ENCODE measurements at places on chromosomes 7 and 10.

- no peak for DNase-seq
Observed at GRCh38 chr10:103154521-103155299, 38.4 kb downstream of the NT5C2 start.

GRCh38 chr7:30462179-30462578 is 16.4 kb downstream of the NOD1 start:
- DNase-seq: no peak

DNA sequence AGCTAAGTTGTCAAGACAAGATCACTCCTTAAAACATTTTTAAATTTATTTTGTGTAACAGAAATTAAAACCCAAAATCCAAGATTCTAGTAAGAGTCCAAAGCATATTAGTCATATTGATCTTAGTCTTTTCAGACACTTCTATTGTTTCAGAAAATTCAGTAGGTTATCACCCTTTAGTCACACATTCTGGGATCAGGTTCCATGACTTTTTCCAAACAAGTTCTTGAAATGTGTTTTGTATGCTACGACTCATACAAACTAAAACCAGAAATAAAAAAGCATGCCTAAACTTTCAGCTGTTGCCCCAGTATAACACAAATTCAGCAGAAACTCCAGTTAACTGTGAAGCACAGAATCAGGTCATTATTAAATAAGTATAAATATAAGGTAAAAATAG is 10.7 kb downstream of the SEMA3D start:
- DNase-seq: no peak

DNA sequence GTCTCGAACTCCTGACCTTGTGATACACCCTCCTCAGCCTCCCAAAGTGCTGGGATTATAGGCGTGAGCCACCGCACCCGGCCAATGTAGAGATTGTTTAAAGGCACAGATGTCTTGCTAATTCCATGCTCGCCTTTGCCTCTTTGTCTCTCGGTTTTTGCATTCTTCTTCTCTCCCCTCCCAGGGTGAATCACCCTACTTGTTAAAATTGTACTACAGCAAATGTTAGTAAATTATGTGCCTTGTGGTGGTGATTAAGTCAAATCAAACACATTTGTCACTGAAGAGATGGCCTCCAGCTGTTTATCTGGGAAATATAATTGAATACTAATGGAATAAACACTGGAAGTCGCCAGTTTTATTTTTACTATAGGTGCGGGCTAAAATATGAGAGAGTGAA is 384.4 kb upstream of the AUTS2 start:
- DNase-seq: no peak

DNA sequence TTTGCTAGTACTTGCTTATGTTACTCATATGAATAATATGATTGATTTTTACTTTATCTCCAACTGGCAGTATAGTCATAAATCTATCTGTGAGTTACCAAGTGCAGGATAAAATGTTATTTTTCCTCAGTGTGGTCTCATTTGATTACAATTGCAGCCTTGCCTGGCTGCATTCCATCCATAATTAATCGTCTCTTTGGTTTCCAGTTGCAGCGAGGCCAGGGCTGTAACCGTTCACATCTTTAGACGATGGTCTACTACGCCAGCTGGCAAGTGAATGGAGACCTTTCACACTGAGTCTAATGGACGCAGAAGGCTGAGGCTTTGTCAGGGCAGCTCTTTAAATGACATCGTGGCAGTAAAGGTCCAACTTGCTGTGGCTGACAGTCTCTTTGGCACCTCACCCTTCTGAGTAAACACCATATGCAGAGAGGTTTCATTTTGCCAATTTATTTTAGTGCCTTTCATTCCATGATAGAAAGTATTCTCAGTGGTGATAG is 84.0 kb downstream of the ARL4A start:
- DNase-seq: no peak

- no peak for DNase-seq
Observed at GRCh38 chr10:80647173-80647833, 109.6 kb downstream of the SH2D4B start.

GRCh38 chr7:110766864-110767263 is 324.1 kb upstream of the LRRN3 start:
- DNase-seq: no peak

DNA sequence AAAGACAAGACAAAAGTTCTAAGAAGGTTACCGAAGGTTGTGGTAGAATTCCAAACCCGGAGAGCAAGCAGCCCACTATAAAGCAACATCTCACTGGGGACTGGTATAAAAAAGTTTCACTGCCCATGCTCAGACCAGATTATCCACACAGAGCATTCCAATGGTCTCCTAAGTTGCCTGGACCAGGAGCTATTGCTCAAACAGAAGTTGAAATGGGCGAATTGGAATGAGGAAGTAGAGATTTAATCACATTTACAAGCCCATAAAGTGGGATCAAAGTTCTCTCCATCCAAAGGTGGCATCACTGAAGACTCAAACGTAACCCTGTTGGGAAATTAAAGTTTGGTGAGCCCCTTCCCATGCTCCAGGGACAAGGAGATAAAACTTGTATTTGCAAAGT is 19.8 kb downstream of the OR2F1 start:
- DNase-seq: no peak

GRCh38 chr7:115914951-115915350 is 115.6 kb downstream of the TFEC start:
- DNase-seq: no peak

DNA sequence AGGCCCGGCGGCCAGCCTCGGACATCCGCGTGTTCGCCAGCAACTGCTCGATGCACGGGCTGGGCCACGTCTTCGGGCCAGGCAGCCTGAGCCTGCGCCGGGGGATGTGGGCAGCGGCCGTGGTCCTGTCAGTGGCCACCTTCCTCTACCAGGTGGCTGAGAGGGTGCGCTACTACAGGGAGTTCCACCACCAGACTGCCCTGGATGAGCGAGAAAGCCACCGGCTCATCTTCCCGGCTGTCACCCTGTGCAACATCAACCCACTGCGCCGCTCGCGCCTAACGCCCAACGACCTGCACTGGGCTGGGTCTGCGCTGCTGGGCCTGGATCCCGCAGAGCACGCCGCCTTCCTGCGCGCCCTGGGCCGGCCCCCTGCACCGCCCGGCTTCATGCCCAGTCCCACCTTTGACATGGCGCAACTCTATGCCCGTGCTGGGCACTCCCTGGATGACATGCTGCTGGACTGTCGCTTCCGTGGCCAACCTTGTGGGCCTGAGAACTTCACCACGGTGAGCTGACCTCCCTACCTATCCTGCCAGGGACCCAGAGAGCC is 656 bp downstream of the ASIC3 start:
- no peak for DNase-seq

DNA sequence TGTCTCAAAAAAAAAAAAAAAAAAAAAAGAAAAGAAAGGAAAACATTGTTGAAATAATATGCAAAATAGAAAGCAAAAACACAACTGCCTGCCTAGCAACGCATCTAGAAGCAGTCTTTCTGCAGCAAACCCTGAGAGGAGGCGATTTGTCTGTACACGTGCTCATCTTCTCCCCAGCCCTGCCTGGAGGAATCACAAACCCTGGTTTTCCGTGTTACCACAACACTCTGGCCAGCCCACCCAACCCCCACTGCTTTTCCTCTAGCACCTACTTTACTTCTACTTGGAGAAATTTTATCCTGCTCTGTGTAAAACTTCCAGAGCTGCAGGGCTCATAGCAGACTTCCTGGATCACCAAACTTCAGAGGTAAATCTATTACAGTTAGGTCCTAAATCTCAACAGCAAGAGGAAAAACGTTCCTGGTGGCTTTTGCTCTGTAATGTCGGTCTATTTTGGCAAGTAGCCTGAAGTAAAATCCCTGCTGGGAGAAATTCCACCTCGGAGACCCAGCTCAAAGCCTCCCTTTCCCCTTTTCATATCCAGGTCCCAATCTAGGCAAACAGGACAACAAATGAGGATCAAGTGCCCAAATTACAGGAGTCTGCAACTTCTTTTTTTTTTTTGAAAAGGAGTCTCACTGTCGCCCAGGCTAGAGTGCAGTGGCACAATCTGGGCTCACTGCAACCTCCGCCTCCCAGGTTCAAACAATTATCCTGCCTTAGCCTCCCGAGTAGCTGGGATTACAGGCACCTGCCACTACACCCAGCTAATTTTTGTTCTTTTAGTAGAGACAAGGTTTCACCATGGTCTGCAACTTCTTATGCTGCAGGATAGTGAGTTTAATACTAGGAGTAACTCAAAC is 91.6 kb downstream of the DNMBP start:
- DNase-seq: no peak

- DNase-seq: no peak
Observed at GRCh38 chr10:92742331-92743228, 52.8 kb downstream of the HHEX start.

GRCh38 chr7:101134399-101134980 is 7.6 kb downstream of the SERPINE1 start:
- no peak for DNase-seq

DNA sequence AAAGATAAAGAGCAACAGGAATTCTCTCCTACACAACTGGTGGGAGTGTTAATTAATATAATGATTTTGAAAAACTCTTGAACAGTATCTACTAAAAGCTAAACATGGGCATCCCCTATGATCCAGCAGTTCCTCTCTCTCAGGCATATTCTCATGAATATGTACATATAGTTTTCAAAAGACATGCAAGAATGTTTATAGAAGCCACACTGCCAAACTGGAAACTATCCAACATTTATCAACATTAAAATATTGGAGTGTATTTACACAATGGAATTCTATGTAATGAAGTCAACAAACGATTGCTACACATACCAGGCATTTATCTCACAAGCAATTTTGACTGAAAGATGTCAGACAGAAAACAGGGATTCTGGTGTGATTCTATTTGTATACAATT is 404.5 kb upstream of the ANKRD30A start:
- no peak for DNase-seq

- no peak for DNase-seq
Observed at GRCh38 chr7:27351786-27352185, 109.2 kb downstream of the EVX1 start.

GRCh38 chr7:140055833-140056232 is 6.9 kb downstream of the PARP12 start:
- DNase-seq: no peak

DNA sequence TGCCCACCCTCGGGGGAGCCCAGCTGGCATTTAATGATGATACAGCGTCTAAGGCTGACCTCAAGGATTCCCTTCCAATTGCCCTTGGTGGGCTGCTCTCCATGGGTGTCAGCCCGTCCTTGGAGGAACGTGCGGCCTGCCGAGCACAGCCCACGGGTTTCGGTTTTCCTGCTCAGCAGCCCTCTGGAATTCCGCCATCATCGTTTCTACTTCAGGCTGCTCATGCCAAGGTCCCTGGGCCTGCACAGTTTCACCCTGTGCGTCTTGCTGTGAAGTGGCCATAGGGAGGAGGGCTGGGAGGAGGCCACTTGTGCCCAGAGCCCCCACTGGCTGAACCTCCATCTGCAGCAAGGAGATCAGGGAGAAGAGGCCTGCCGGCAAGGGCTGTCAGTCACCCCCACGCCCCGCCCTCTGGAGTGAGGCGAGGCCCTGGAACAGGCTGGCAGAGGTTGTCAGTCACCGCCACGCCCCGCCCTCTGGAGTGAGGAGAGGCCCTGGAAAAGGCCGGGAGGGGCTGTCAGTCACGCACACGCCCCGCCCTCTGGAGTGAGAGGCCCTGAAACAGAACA is 82.8 kb downstream of the CHST15 start:
- DNase-seq: no peak

DNA sequence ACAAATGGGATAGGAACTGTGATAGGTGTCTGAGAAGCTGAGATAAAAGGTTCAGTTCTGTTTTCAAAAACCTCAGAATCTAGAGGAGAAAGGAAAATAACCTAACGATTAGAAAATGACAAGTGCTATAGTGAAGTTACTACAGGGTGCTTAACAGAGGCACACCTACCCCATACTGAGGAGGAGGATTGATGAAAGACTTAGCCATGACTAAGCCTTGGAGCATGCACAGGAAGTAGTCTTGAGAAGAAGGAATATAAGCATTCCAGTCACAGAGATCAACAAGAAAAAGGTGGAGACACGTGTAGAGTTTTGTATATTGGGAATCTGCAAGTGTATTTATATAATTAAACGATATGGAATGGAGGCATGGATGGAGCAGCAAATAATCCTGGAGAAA is 1225.5 kb upstream of the CELF2 start:
- no peak for DNase-seq

- no peak for DNase-seq
Observed at GRCh38 chr7:154978017-154978416, 24.9 kb downstream of the PAXIP1 start.

All from stimulated activated CD4-positive, alpha-beta T cell treated with anti-CD3 and anti-CD28 coated beads, Interleukin-1b, Interleukin-23, amount 100 ng/mL, for 1 hour (primary cell).